ENCODE measurements at places on chromosomes 4 and X.

- DNase-seq, result no peak
These were observed 22.4 kb downstream of the GAB1 start for GRCh38 chr4:143358923-143359643.

- no peak for DNase-seq
These were observed 123.5 kb downstream of the BCOR start for GRCh38 chrX:39974270-39974669.

GRCh38 chrX:107293056-107293455 lies 86.6 kb downstream of the DNAAF6 start:
- DNase-seq, result no peak

- DNase-seq, result no peak
These were observed 566 bp downstream of the ATP11C start for GRCh38 chrX:139932073-139932900.

DNA sequence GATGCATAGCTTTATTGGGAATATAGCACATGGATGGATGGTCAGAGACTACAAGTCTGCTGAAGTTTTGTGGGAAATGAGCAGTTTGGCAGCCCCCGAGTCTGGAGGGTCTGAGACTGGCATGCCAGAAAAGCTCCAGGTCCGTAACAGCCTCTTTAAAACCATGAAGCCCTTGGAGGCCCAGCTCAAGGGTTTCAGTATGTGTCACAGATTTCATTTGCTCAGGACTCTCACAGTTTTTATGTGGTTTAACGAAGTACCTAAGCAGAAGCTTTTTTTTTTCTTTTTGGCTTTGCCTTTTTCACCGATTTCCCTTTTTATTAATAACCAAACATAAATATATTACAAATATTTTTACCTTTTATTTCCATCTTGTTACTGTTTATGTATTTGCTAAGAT lies 30.6 kb upstream of the TMEM184C start:
- DNase-seq, result no peak

DNA sequence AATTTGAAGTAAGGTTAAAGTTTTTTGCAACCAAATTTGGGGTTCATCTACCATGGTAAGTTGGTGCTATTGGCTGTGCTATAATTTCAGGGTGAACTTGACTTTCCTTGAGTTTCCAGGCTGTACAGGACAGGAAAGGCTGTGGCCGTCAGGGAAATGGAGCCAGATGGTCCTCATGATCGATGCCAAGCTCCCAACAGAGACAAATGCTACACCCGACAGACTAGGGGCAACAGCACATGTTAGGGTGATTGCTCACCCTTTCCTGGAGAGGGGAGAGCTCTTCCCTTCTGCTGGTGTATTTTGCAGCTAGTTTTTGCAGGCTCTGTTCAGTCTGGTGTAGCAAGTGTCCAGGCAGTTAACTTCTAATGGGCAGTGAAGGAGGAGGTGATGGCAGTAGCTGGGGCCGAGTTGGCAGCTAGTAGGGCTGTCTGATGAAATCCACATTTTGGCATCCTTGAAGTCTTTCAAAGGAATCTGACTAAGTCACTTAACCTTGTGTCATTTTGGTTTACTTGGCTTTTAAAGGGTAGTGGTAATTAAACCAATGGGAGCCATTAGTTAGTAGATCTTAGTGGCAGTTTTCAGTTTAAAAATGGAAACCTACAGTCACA lies 47.8 kb downstream of the GAB1 start:
- no peak for DNase-seq
